Mammary epithelial cell (primary cell): ENCODE measurements at places on chromosomes 6 and 20. TPM values are rescaled to one million over a fixed set of nuclear protein-coding genes. Genes with fewer than 3 reads are reported as not detected.

KIF3B gene
- 18.1 TPM for polyA plus RNA-seq

LGSN gene
- polyA plus RNA-seq = not detected

ULBP3 gene
- polyA plus RNA-seq = 19.6 TPM

GPX5 gene
- not detected for polyA plus RNA-seq

OR2H2 gene
- polyA plus RNA-seq = not detected
